ENCODE measurements at places on chromosomes 2 and 18. TPM values are rescaled to one million over a fixed set of nuclear protein-coding genes. Genes with fewer than 3 reads are reported as not detected.

DNA sequence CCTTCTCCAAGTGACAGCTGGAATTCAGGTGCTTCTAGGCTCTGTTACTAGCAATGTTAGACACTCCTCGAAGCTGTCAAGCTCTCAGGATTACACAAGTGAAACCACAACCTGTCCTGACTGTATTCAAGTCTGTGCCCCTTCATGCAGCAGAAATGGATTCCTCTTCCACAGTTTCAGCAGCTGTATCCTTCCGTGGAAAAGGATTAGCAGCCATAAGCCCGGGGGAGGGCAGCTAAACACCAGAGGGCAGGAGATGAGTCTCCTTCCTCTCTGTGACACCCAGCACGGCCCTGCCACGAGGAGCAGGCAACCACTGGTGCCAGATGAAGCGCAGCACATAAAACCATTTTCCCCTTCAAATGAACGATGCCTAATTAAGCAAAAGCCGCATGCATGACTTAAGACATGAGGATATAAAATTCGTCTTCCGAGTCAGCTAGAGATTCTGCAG is 1.2 kb downstream of the ST3GAL5 start:
- DNase-seq: peak; percentile 66
- no peaks in the 10 kb centered on the region for H3K27me3 ChIP-seq

The CXCR4 gene
- total RNA-seq: 0.22 TPM

- 0 out of 2 replicates have a peak, but pooled peaks cover 7% of the 10 kb centered on the region for H3K4me1 ChIP-seq
- no peak overlapping the region for H3K27ac ChIP-seq
- H3K36me3 ChIP-seq: no peaks in the 10 kb centered on the region
- DNase-seq: no peak
- no peaks in the 10 kb centered on the region for H3K27me3 ChIP-seq
Observed at GRCh38 chr2:141496810-141497209, 634.0 kb downstream of the LRP1B start.

The KLHL14 gene
- not detected for total RNA-seq

DNA sequence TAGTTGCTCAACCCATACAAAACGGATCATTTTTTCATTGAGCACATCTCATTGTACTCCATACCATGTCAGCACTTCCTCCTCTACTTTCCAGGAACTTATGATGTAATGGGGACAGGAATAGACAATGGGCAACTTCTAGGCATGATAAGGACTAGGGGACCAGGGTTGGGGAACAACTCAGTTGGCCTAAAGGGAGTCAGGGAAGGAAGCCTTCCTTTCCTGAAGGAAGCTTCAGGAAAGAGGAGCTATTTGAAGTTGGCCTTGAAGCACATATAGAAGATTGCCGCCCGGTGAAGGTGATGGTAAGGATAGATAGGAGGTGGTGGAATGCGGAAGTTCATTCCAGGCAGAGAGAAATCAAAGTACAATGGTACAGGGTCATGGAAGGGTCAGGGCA is 283.9 kb downstream of the SLC8A1 start:
- H3K4me1 ChIP-seq: 0 out of 2 replicates have a peak, but pooled peaks cover 2% of the 10 kb centered on the region
- no peak overlapping the region for H3K4me3 ChIP-seq
- DNase-seq: no peak
- no peak overlapping the region for H3K27ac ChIP-seq
- no peaks in the 10 kb centered on the region for H3K27me3 ChIP-seq

The ZNF521 gene
- 0.16 TPM for total RNA-seq

The UBR3 gene
- total RNA-seq: 25.0 TPM

DNA sequence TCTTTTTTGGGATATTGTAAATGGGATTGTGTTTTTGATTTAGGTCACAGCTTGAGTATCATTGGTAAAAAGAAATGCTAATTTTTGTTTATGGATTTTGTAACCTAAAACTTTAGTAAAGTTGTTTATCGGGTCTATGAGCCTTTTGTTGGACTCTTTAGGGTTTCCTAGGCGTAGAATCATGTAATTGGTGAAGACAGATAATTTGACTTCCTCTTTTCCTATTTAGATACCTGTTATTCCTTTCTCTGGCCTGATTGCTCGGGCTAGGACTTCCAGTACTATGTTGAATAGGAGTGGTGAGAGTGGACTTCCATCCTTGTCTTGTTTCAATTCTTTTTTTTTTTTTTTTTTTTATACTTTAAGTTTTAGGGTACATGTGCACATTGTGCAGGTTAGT is 149.0 kb downstream of the QPCT start:
- H3K4me3 ChIP-seq: no peak overlapping the region
- no peak for DNase-seq
- no peaks in the 10 kb centered on the region for H3K27me3 ChIP-seq
- no peaks in the 10 kb centered on the region for H3K4me1 ChIP-seq
- H3K36me3 ChIP-seq: no peaks in the 10 kb centered on the region

DNA sequence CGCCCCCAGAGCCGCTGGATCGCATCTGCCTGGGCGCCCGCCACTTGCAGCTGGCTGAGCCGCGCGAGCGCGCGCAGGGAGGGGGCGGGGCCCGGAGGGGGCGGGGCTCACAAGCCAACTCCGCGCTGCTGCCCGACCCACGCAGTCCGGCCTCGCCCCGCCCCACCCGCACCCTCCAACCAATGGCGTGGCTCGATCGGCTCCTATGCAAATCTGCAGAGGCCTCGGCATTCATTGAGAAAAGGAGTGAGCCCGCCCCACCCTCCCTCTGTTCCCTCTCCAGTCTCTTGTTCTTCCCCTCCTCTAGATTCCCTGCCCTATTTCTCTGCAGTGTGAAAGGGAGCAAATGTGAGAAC is at the start of gene ALK:
TSS of gene ALK (minus strand) at position 27 of the 356 bp plus-strand sequence. CDS start 927 bp downstream, outside the sequence.
- no peak within 1 kb of the TSS for H3K4me3 ChIP-seq
- peak; percentile 73 for DNase-seq
- peaks cover 35% of the 10 kb centered on the region for H3K27me3 ChIP-seq

The OTOS gene
- not detected for total RNA-seq

The EVX2 gene
- total RNA-seq: not detected

- no peaks in the 10 kb centered on the region for H3K27me3 ChIP-seq
- H3K36me3 ChIP-seq: peaks cover 12% of the 10 kb centered on the region
Observed at GRCh38 chr2:105324732-105325131, 4.8 kb downstream of the TGFBRAP1 start.

The TGFA gene
- total RNA-seq: 0.42 TPM

The ABCG5 gene
- total RNA-seq: not detected

- H3K27me3 ChIP-seq: no peaks in the 10 kb centered on the region
- no peak for DNase-seq
- peaks cover 35% of the 10 kb centered on the region for H3K4me1 ChIP-seq
- no peak overlapping the region for H3K4me3 ChIP-seq
Observed at GRCh38 chr18:49845629-49846360, 32.5 kb upstream of the ACAA2 start.

The CD302 gene
- total RNA-seq: 16.4 TPM

The ALKAL2 gene
- total RNA-seq: not detected

DNA sequence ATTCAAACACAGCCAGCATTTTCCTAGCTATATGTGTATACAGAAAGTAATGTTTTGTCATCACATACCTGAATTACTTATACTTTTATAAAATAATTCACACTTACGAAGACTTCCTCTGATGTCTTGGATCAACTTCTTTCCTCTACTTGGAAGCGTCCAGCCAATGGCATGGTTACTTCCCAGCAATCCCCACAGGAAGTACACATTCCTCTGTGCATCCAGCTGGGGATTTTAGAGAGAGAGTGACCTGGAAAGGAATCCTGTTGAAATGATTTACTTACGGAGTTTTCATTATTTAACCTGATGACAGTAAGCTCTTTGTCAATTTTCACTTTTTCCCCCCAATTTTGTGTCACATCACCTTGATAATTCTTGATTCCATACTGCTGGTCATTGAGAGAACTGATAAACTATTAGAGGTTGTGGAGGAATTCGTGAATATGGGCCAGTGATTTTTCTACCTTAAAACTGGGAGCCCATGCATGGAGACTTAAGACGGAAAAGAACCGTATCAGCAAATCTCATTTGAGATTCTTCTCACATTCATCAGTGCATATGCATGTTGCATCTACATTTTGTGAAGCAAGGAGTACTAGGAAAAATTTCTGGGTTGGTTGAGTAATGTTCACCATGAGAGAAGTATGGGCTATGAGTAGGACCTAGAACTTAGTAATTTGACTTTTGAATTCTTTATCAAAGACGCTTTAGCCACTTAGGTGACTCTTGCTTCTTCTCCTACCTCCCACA is 9.0 kb upstream of the IL18R1 start:
- DNase-seq: no peak
- H3K27ac ChIP-seq: no peak overlapping the region
- no peak overlapping the region for H3K4me3 ChIP-seq
- H3K4me1 ChIP-seq: no peaks in the 10 kb centered on the region
- H3K27me3 ChIP-seq: peaks cover 6% of the 10 kb centered on the region

GRCh38 chr18:58970943-58971790 is 106.5 kb downstream of the ZNF532 start:
- H3K27me3 ChIP-seq: no peaks in the 10 kb centered on the region
- peaks cover 42% of the 10 kb centered on the region for H3K36me3 ChIP-seq
- H3K4me3 ChIP-seq: no peak overlapping the region
- DNase-seq: no peak

The OR6B2 gene
- total RNA-seq: not detected

DNA sequence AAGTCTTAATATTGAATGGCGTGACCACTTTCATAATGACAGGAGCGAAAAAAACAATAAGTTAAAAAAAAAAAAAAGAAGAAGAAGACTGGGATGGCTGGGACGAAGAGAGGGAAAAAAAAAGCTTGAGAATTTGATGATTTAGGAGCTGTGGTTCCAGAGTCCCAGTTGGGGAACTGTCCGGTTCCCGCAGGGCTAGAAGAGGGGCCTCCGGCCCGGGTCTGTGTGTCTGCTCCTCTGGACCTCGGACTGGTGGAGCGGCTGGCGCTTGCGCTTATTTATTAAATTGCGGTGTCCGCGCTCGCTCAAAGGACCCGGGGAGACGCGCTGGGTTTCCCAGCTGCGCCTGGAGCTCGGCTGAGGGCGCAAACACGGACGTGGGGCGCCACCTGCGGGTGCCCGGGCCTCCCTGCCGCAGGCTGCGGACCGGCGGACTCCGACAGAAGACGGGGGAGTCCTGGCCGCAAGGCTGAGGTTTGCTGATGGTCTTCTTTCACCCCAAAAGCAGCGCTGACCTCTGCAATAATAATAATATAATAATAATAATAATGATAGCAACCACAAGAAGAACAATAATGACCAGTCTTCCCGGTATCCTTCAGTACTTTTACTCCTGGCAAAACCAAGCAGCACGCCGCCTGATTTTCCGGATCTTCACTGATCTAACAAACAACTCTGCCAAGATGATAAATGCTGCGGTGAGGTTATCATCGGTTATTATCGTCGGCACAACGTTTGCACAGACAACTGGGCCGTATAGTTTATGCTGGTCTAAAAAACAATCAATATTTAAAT is at the start of gene CBLN2:
TSS of gene CBLN2 (minus strand) at position 251 of the 795 bp plus-strand sequence. CDS start 2,182 bp downstream, outside the sequence.
- H3K36me3 ChIP-seq: no peaks in the 10 kb centered on the region
- peaks cover 47% of the 10 kb centered on the region for H3K27me3 ChIP-seq
- no peak within 1 kb of the TSS for H3K4me3 ChIP-seq
- H3K27ac ChIP-seq: no peak within 1 kb of the TSS
- DNase-seq: peak; percentile 54

The LHCGR gene
- not detected for total RNA-seq

The MBOAT2 gene
- 36.4 TPM for total RNA-seq

All from SJSA1 (cell line).